Myometrial cell (primary cell): ENCODE measurements at places on chromosomes 12 and 14. TPM values are rescaled to one million over a fixed set of nuclear protein-coding genes. Genes with fewer than 3 reads are reported as not detected.

Gene TOMM20L
- not detected in 2 replicates for total RNA-seq

Gene HOXC12
- not detected in 2 replicates for total RNA-seq

Gene CNIH1
- total RNA-seq: 287 and 336 TPM in 2 replicates

Gene GALNT4
- total RNA-seq: 10.4 and 13.1 TPM in 2 replicates

Gene CPNE6
- total RNA-seq: not detected in 2 replicates

Gene DPY19L2
- total RNA-seq: 1.4 and 7.6 TPM in 2 replicates

Gene PTPRB
- not detected in 2 replicates for total RNA-seq

Gene HOXC13
- total RNA-seq: not detected in 2 replicates

Gene EFCAB11
- 2.3 and 14.4 TPM in 2 replicates for total RNA-seq

Gene RAB21
- 8.1 and 16.0 TPM in 2 replicates for total RNA-seq

Gene DEPDC4
- 1.2 TPM in 1 of 2 replicates, not detected in the other for total RNA-seq

Gene KLHDC1
- total RNA-seq: 0.86 and 3.4 TPM in 2 replicates

Gene ESRRB
- not detected in 2 replicates for total RNA-seq

Gene MYO1H
- total RNA-seq: not detected in 2 replicates

Gene KRT2
- total RNA-seq: not detected in 2 replicates

Gene IL23A
- total RNA-seq: not detected in 2 replicates

Gene GSG1
- total RNA-seq: not detected in 2 replicates

Gene PPP1R1A
- total RNA-seq: not detected in 2 replicates

Gene NRXN3
- 2.1 and 2.9 TPM in 2 replicates for total RNA-seq

Gene TMPRSS12
- total RNA-seq: not detected in 2 replicates

Gene OTUB2
- total RNA-seq: 1.6 and 4.0 TPM in 2 replicates
